ENCODE measurements at places on chromosomes 11 and 22.

- no peak for DNase-seq
Measured at GRCh38 chr11:11973361-11973800, 35.0 kb downstream of the DKK3 start.

DNA sequence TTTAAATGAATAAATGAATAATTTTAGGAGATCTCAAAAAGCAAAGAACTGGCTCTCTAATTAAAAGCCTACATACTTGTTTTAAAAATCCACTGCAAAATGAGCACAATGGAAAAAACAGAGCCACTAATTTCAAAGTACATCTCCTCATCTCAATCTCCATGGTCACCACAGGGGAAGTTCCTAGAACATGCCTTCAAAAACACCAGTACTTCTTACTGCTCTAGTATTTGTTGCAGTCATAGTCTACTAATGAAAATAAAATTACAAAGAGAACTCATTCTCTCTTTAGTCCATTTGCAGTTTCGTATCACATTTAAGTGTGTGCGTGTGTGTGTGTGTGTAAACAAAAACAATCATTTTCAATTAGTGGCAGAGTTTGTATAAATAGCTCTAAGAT is 54.0 kb downstream of the PIK3C2A start:
- no peak for DNase-seq

- no peak for DNase-seq
Measured at GRCh38 chr11:67663532-67664212, 10.8 kb downstream of the ALDH3B2 start.

DNA sequence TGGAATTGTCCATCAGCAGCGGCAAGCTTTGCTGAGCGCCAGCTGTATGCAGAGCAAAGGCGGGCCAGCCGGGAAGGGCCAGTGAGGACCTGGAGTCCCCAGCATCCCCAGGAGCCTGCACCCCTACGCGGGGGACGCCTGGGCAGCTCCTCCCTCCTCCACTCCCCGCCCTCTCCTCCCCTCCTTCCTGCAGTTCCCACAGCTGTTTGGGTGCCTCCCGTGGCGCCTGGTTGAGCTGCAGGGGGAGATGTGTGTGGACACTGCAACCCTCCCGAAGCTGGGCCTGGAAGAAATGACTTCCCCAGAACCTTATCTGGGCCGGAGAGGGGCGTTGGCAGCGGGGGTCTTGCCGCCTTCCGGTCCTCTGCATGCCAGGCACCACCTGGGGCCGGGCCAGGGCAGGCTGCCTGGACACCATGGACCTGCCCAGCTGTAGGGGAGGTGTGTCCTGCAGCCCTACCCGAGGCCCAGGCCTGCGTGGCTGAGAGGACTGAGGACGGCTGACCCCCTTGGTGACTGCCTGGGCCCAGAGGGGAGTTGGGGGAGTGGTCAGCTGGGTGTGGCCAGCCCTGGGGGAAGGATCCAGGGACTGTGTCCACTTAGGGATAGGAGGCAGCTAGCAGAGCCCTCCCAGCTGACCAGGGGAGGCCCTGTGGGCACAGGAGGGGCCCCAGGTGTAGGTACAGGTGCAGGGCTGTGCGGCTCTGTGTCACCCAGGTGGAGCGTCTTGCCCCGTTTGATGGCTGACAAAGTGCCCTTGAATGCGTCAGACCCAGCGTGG is 16.8 kb upstream of the MUC6 start:
- no peak for DNase-seq

DNA sequence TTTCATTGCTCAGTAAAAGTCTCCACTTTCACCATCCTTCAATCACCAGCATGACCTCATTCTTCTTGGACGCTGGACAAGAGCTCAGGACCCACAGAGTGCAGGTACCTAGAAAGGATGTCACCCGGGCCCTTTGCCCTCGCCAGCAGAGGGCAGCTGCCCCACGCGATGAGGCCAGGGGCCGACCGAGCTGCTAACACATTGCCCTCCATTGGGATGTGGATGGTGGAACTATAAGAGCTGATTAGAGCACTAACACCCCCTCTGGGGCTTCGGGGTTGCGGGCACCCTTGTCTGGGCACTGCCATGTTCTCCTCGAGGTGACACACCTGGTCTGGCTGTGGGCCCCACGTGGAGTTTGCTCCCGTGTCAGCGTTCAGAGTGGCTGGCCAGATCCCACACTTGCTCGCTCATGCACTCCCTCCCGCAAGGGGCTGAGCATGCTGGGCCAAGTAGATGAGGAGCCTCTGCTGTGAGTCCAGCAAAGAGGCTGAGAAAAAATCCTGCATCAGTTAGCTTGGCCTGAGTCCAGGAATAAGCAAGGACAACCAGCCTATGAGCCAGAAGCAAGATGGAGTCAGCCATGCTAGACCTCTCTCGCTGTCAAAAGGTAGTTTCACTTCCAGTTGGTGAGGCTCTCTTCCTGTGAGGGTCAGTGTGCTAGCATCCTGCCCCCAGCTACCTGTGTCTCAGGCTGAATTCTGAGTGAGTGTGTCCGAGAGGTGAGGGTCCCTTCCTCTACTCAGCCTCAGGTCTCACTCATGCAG is 9.8 kb downstream of the KRTAP5-6 start:
- DNase-seq, result no peak

- no peak for DNase-seq
Measured at GRCh38 chr11:95100191-95100648, 10.6 kb downstream of the ENDOD1 start.

GRCh38 chr11:125069796-125070195 is 6.7 kb downstream of the SLC37A2 start:
- DNase-seq, result no peak

DNA sequence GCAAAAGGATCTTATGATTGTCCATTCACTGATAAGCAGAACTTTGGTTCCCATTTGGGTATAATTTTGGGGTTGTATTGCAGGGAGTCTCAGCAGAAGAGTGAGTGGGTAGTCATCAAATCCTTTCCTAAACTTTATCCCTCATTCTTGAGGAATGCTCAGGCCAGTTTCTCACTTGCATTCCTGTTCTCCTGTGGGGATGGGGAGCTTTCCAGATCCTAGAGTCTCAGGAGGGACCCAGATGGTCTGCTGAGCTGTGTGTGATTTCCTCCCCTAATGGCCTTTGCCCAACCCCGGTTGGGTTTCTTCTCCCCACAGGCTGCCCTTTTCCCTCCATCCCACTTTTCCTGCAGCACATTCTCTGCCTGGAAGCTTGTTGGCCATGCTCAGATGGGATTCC is 79.9 kb downstream of the MIAT start:
- no peak for DNase-seq

GRCh38 chr11:134512571-134513538 is 100.8 kb upstream of the B3GAT1 start:
- no peak for DNase-seq

DNA sequence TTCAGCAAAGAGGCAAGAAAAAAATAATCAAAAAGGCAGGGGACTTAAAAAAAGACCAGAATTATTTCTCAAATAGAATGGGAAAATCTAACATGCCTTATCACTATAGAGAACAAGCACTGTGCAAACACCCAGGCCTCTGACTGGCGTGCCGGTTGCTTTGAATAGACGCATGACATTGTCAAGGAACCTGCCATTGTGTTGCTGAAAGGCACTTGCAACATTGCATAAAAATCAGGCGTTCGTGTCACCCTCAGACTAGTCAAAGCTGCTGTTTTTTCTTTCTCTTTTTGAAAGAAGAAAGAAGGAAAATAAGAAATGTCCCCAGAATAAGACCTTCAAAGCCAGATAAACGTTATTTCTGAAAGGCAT is 549.3 kb upstream of the CADM1 start:
- no peak for DNase-seq

DNA sequence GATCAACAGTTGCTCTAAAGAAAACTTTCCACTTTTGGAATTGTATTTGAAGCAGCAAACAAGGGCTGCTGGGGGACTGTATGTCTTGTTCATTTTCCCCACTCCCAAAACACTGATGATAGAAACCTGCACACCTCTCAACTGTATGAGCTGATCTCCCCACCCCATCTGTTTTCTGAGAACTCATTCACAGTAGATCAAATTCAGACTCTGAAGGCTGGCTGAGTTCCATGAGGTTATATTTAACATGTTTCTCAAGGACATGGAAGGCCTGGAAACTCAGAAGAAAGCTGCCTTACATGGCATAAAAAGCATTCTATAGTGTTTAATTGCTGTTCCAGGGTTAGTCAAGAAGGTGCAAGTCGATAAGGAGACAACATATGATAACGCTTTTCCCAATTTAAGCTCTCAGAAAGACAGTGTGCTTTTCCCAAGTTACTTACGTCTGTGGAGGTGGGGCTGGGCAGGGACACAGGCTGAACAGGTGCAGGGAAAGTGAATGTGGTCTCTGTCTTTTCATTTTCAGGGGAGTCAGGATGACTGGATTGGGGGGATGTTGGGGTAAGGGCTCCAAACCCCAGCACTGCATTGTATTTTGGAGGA is 23.0 kb downstream of the LARGE2 start:
- no peak for DNase-seq

DNA sequence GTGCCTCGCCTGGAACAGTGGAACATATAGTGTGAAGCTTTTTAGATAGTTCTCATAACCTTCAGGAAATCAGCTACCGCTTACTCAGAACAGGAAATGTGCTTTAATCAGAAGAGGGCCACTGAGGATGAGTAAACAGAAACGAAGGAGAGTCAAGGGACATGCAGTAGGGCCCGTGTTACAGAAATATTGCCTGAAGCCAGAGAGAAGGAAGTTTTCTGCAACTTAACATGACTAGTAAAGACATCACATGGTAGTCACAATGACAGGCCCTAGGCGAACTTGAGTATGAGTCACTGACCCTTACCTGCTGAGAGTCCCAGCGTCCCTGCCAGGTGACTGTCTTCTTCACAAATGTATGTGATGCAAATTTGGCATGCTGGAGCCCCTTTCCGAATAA is 39.4 kb downstream of the CARD18 start:
- no peak for DNase-seq

DNA sequence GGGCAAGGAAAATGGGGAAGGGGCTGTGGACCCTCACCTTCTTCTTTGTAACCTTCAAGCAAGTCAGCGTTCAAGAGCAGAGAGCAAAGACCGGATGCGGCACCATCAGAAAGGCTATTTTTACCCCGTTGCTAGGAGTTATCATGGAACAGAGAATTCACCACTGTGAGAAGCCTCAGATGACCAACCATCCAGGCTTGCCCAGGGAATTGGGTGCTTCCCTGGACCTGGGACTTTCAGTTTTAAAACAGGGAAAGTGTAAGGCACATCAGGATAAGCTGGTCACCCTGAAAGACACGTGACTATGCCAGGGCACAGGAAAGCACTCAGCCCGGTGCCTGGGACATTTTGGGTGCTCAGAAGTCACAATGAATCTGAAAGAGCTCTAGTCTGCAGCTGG is 10.4 kb downstream of the GALNT18 start:
- DNase-seq, result no peak

GRCh38 chr22:36236388-36237319 is 2.7 kb downstream of the APOL2 start:
- no peak for DNase-seq

GRCh38 chr11:65555693-65556231 is 2.4 kb downstream of the LTBP3 start:
- DNase-seq, result no peak

DNA sequence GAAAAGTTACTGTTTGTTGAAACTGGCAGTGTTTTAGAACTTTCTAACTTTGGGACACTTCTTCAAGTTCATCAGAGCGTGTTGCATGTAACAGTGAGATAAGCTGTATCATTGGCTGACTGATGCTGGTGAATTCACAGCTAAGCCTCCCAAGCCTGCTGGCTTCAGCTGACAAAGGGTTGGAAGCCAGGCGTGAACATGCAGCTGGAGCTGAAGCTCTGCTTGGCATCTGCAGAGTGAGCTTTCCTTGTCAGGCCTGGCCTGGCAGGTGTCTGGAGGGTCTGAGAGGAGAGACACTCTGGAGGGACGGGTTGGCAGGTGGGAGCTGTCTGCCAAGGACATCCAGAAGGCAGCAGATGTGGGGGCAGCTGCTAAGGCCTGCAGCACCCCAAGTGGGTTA is 1.5 kb downstream of the AMPD3 start:
- DNase-seq, result peak; percentile 35

DNA sequence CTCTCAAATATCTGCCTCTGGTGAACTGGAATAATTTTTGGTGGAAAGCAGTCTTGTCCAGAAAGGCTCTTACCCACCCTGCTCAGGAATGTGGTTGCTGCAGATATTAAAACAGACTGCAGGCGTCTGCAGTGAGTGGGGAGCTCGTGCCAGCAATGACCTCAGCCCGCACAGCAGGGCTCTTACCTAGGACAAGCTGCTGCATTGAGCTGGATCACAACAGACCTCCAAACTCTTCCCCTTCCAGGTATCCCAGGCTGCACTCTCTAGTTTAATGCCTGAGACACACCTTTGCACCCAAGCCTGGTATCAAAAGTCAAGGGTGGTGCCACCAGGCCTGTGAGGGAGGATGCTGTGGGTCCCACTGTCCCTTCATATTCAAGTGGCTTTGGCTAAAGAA is 69.7 kb upstream of the CDON start:
- DNase-seq, result peak; percentile 39

GRCh38 chr11:33377412-33378370 is 120.5 kb downstream of the HIPK3 start:
- DNase-seq, result no peak
